ENCODE measurements at places on chromosomes 2 and 18.

GRCh38 chr2:96663177-96663576 lies 20.6 kb downstream of the FER1L5 start:
- no peak for DNase-seq

- DNase-seq = no peak
These were observed 30.3 kb downstream of the PROC start for GRCh38 chr2:127448526-127448925.

GRCh38 chr2:198321522-198322088 lies 517.2 kb downstream of the PLCL1 start:
- no peak for DNase-seq

DNA sequence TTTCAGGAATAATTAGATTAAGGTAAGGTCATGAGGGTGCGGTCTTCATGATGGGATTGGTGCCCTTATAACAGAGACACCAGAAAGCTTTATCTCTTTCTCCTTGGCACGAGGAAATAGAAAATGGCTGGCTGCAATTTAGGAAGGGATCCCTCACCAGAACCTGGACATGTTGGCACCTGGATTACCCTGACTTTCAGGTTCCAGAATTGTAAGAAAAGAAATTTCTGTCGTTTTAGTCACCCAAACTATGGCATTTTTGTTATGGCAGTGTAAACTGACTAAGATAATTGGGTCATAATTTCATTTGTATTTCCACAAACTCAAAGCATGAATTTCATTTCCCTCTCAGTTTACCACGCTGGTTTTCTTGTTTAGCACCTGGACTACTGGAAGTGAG lies 473.6 kb downstream of the PTH2R start:
- DNase-seq = no peak

- DNase-seq = no peak
These were observed 480.8 kb upstream of the KLHL29 start for GRCh38 chr2:22904126-22904684.

- DNase-seq = no peak
These were observed 15.9 kb downstream of the ZNF638 start for GRCh38 chr2:71347517-71347916.

GRCh38 chr2:203177361-203177760 lies 61.5 kb upstream of the CYP20A1 start:
- no peak for DNase-seq

- DNase-seq = no peak
These were observed 127.7 kb downstream of the DNAH6 start for GRCh38 chr2:84643991-84644390.

- no peak for DNase-seq
These were observed 128.8 kb upstream of the DLX2 start for GRCh38 chr2:172231508-172231907.

DNA sequence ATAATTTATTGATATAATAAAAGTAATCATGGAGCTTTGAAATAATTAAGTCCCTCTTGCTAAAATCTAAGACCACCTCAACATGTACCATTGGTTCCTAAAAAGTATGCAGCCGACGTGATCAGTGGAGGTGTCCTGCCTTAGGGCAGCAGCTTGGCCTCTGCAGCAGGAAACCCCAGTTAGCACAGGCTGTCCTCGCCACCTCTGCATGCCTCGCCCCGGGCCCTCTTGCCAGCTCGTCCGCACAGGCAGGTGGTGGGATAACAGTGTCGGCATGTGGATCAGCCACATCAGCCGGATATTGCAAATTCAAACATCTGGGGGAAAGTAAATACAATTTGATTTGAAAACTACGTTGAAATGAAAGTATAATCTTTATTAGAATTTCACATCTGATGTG lies 22.9 kb downstream of the COA5 start:
- no peak for DNase-seq

DNA sequence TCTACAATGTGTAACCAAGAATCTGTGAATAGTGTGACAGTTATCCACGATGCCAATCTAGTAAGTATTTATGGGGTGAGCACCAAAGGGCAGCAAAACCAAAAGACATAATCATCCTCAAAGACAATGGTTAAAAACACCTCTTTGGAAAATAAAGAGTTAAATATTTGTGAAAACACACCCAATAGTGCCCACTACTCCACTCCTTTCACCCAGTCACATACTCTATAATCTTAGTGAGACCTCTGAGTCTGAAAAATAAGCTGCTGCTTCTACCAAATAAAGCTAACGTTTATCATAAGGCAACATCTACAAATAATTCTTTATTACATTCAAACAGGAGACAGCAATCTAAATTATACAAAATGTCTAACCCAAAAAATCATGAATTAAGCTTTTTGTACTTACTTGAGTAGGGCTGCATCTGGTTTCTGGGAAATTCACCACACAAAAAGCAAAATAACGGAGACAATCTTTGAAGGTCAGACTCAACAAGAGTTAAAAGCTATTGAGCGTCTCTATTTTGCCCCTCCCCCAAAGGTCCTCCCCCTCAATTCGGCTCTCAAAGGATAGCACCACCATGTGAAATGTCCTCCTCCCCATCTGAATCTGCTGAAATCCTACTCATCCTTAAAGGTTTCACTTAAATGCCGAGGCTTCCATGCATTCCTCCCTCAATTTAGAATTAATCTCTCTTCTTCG lies 2.0 kb downstream of the RAPH1 start:
- no peak for DNase-seq

- DNase-seq = no peak
These were observed 170.9 kb downstream of the BCL2 start for GRCh38 chr18:63148449-63149301.

DNA sequence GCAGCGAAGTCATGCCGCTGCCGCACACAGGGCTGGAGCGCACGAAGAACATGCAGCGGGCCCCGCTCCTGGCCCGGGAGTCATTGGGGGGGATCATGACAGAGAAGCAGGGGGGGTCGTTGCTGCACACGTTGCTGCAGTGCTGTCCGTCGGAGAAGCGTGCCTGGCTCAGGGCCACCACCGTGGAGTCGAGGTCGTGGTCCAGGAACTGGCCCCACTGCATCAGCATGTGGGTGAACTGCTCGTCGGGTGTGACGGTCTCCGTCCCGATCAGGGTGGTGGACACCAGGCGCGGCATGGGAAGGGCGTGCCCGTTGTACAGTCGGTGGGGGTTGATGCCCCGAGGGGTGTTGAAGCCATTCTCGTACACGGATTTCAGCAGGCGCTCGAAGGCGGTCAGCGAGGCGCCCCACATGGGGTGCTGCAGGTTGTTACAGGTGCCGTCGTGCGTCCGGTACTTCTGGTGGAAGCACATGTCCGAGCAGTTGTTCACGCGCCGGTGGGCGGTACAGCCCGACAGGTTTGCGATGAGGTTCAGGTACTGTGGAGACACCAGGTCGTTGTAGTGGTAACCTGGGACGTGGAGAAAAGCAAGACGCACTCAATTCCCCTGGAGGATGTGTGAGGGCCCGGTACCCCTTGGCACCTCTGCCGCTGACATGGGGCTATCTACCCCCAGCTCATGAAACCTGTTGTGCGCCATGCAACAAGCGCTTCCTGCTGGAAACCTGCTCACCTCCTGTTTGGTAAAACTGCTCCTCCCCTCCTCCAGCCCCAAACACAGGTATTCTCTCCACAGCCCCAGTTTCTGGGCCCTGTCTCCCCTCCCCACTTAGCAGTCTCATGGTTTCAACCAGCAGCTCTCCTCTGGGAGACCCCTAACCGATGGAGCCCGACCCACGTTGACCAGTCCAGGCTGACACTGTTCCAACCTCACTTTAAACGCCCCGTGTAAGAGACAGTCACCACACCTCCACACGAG lies 94.9 kb downstream of the PXDN start:
- peak; percentile 54 for DNase-seq
